ENCODE measurements at places on chromosomes 7 and 10.

DNA sequence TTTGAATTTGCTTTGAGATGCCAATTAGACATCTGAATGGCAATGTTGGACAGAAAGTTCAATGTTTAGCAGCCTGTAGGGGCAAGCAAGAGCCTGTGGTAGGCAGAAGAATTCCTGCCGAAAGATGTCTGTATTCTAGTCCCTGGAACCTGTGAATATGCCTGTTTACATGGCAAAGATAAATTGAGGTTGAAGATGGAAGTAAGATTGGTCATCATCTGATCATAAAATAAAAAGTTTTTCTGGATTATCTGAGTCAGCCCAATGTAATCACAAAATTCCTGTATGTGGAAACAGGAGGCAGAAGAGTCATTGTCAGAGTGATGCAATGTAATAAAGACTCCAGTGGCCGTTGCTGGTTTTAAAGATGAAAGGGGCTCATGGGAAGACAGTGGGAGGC lies 430.5 kb downstream of the MDFIC start:
- DNase-seq: no peak

DNA sequence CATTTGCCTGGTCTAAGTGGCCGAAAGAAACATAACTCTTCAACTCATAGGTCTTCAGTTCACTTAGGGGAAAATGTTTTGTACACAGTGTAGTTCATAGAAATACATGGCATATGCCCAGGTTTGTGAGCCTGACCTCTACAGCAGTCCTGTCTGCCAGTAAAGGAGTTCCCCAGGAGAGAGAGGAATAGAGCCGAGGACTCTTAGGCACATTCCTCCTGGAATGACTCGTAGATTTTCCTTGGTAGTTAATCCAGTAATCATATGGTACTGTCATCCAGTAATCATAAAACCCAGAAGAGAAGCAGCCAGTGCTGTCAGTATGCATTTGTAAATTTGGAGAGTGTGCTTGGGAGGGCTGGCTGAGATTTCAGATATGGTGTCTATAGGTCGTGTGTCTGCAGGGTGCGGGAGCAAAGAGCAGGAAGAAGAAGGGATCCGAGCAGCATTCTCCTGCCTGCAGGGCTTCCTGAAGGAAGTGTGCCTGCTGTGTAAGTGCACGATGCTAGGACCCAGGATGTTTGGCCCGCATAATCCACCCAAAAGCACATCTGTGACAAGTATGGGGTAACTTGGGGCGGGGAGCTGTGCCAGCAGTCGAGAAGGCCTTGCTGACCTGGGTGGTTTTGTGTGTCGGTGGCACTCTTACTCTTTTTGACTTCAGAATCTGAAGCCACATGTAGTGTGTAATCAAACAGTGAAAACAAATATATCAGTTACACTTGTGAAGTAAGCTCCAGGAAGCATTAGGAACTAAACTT lies 13.9 kb downstream of the EIF4H start:
- DNase-seq: no peak

DNA sequence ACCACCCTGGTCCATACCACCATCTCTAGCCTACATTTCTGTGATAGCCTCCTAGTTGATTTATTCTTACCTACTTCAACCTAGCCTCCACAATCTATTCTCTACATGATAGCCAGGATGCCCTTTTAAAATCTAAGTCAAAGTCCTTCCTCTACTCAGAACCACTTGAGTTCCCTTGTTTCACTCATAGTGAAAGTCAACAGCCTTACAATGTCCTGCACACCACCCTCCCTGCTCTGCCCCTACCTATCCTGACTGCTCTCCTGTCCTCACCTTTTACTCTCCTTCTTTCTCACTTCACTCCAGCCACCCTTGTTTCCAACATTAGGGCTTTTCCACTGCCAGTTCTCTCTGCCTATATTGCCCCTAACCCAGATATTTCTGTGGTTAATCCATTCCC lies 146.7 kb downstream of the GRM3 start:
- DNase-seq: no peak

DNA sequence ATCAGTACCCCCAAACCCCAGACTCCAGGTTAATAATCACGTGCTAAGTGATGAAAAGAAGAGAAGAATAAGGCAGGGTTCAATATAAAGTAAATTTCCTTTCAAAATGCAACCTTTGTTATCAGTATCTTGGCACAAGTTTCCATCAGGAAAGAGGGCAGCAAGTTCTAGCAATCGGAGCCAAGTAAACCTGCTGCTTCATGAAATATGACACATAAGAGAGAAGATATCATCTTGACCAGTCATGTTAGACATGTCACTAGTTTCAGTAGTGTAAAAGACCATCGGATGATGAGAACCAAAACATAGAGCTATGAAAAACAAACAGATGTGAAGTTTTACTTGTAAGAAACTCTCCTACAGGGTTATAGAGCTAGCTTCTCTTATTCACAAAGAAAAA lies 44.0 kb downstream of the AASS start:
- DNase-seq: no peak

GRCh38 chr10:50375745-50376144 lies 124.4 kb upstream of the ASAH2 start:
- no peak for DNase-seq
